ENCODE measurements at places on chromosomes 6 and 20.

- no peak for DNase-seq
Observed at GRCh38 chr20:23039136-23039875, 4.2 kb downstream of the SSTR4 start.

DNA sequence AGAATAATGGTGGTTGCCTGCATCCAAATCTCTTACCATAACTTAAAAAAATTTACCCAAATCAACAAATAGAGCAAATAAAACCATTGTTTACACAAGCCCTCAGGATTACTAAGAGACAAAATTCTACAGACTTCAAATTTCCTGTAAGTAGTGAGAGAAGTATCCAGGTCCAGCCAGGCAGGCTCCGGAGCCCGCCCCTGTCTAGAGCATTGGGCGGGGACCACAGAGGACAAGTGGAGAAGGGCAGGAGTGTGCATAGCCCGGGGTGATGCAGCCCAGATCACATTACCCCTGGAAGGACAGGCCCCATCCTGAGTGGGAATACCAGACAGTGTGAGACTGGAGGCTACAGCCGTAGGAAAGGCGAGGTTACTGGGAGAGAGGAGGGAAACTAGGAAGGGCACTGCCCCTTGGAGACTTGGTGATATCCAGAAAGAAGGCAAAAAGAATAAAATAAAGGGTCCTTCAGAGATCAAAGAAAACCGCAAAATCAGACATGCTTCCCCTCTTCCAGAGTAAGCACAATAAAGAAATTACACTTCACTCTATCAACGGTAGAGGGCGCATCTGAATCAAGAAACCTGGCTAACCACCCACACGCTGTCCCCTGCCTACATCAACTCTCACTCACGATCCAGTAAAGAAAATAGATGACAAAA, 26.6 kb downstream of the RIN2 start:
- peak; percentile 90 for DNase-seq

DNA sequence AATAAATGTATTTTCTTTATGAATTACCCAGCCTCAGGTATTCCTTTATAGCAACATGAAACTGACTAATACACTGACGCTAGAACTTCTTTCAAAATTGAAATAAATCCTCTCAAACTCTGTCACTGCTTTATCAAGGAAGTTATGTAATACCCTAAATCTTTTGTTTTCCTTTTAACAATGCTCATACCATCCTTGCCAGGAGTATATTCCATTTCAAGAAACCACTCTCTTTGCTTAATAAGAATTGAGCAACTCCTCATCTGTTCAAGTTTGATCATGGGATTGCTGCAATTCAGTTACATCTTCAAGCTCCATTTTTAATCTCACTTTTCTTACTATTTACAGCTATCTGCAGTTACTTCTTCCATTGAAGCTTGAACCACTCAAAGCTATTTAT, 707.6 kb upstream of the MARCKS start:
- no peak for DNase-seq

- DNase-seq = no peak
Observed at GRCh38 chr20:14413835-14414234, 76.4 kb upstream of the FLRT3 start.

GRCh38 chr6:85574932-85575598, 18.6 kb downstream of the SNX14 start:
- no peak for DNase-seq

DNA sequence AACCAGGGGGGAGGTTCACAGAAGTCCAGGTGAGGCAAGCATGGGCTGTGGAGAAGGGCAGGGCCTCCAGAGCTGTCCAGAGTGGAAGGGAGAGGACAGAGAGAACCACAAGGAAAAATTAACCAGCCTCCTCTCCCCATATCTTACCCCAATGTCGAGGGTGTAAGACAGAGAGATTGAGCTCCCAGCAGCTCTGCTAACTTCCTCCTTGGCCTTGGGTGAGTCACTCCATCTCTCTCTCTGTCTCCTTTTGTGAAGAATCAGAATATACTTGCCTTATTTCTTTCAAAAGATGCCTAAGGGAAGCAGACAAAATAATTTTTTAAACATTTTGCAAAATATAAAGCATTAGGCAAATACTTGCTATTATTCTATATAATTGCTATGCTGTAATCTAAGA, 58.3 kb upstream of the IYD start:
- no peak for DNase-seq

- no peak for DNase-seq
Observed at GRCh38 chr6:8468552-8469356, 33.4 kb upstream of the SLC35B3 start.

GRCh38 chr20:34078540-34078939, 33.5 kb downstream of the EIF2S2 start:
- DNase-seq = peak; percentile 61

DNA sequence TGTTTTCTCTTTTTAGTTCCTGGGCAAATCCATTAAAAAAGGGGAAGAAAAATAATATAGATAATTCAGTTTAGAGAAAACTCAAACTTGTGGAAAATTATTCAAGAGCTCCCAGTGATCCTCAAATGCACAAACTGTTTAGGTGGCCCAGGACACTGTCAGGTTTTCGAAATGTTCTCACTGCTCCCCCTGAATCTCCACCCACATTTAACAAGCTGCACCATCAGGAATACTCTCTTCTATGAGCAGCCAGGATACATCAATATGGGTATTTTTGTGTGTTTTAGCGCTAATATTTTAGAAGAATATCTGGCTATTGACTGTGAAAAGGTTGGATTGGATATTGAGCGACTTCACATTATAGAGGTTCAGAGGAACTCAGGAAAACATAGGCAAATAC, 43.9 kb downstream of the OR2B2 start:
- no peak for DNase-seq

DNA sequence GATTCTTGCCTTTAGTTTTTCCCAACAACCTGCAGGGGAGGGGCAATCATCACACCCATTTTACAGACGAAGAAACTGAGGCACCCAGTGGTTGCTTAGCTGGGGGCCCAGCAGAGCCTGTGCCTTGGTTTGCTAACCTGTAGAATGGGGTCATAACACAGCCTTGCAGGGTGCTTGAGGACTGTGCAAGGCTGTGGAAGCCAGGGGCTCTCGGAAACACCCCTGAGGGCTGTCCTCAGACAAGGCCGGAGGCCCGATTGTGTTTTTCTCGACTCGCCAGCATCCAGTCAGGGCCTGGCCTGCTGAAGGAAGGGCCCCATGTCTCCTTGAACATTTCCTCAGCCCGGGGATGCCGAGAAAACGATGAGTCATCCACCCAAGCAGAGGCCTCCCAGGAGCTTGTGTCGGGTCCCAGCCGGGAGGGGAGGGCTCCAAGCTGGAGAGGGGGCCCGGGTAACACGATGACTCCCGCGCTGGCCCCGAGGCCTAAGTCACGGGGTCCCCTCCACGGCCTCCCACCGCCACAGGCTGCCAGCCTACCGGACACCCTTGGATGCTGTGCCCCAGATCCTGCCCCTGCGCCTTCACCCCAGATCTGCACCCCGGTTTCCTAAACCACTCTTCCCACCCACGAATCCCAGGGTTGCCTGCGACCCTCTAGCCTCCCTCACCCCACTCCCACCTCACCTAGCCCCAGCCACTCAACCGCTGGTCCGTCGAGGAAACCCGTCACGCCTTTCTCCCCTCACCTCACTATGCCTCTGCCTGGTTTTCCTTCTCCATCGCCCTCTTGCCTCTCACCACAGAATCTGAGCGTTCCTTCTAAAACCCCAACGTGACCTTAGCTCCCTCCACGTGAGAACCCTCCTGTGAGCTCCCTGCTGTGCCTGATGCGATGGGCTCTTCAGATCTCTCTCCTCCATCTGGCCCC, 10.6 kb downstream of the NOL4L start:
- DNase-seq = peak; percentile 87

- DNase-seq = no peak
Observed at GRCh38 chr20:41436679-41437078, 70.1 kb upstream of the EMILIN3 start.

- no peak for DNase-seq
Observed at GRCh38 chr6:157648561-157648960, 174.5 kb upstream of the SNX9 start.

GRCh38 chr6:2850538-2851113, 9.0 kb upstream of the SERPINB1 start:
- no peak for DNase-seq

DNA sequence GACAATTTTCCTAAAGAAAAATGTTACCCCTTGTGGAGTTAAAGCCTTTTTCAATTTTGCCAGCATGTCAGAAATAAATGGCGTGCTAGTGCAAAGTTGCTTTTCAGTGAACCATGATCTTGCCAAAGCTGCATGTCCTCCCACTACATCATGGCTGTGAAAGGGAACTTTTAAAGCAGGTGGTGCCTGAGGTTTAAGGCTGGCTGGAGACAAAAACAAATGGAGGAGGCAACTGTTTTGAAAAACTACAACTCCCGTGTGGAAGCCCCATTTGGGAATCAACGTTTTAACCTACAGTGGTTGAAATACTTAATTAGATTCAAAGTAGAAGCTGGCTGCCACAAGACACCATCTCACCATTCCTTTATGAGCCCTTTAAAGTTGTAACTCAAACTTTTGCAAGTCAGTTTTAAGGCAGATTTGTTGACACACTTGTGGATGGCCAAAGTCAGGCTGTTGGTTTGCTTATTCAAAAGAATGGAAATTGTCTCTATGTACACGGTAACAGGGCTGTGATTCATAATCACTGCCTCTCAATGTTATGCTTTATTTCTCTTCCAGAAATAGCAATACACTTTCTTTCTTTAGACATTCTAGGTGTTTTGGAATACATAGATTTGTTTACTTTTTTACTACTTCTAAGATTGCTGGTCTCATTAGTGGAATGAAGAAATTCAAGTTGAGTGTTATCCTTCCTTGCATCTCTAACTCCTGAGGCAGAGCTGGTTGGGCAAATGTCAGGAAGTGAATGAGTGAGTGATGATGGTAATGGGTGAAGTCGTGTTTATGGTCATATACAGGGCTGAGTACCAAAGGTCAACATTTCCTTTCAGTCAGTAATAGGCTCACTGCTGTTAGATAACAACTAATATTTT, 196.4 kb upstream of the GMDS start:
- no peak for DNase-seq

- DNase-seq = no peak
Observed at GRCh38 chr20:10005885-10006284, 28.9 kb upstream of the ANKEF1 start.

- DNase-seq = no peak
Observed at GRCh38 chr6:54070025-54070424, 41.2 kb upstream of the MLIP start.

DNA sequence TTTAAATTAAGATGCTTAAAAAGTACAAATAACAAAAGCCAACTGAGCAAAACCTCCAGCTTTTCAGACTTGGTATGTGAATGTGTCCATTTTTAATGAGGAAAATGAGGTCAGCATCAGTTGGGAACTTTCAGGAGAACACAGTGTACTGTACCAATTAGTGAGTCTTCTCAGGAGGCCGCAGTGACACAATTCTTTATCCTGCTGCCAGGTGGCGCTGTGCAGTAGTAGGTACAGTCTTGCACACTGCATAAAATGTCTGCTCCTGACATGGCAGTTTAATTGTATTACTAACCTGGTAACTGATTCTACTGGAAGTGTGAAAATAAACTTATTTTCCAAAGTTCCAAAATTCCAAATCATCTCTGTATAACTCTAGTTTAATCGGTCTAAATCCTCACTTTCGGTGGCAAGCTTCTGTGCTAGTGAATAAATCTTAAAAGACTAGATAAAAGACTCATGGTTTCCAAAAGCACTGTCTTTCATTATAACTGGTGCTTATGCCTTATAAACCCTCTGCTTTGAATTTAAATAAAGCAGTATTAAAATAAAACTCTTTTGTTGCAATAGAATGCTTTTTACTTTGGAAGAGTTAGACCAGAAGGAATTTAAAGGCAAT, 214.8 kb upstream of the MMS22L start:
- no peak for DNase-seq

- DNase-seq = no peak
Observed at GRCh38 chr20:14644306-14645097, 307.1 kb upstream of the FLRT3 start.

- DNase-seq = no peak
Observed at GRCh38 chr6:132752255-132752654, 5.4 kb downstream of the VNN2 start.

DNA sequence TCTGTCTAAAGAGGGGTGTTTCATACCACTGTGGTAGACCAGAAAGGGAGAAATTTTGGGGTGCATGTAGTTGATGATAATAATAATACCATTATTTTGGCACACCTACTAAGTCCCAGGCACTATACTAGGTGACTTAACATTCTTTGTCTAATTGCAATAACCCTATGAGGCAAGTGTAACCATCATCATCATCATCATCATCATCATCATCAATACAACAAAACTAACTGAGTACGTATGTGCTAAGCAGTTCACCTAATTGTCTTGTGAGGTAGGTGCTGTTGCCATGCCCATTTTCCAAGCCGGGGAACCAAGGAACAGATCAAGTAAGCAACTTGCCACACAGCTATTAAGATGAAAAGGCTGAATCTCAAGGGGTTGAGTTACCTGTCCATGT, 2.6 kb upstream of the PACSIN1 start:
- no peak for DNase-seq

DNA sequence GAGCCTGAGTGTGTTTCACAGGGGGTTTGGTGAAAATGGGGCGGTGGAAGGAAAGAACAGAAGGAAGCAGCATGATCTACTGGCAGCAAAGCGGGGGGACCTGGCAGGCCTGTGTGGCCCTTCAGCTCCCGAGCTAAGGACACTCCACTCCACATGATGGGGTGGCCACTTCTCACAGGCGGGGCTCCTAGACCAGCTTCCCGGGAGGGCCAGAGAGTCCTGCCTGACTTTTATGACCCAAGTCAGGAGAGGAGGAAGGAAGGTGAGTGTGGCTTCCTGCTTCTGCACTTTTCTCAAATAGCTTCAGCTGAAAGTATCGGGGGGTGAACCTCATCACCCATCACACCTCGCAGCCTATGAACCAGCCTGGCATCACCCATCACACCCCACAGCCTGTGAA, 117.5 kb upstream of the AFDN start:
- DNase-seq = no peak

DNA sequence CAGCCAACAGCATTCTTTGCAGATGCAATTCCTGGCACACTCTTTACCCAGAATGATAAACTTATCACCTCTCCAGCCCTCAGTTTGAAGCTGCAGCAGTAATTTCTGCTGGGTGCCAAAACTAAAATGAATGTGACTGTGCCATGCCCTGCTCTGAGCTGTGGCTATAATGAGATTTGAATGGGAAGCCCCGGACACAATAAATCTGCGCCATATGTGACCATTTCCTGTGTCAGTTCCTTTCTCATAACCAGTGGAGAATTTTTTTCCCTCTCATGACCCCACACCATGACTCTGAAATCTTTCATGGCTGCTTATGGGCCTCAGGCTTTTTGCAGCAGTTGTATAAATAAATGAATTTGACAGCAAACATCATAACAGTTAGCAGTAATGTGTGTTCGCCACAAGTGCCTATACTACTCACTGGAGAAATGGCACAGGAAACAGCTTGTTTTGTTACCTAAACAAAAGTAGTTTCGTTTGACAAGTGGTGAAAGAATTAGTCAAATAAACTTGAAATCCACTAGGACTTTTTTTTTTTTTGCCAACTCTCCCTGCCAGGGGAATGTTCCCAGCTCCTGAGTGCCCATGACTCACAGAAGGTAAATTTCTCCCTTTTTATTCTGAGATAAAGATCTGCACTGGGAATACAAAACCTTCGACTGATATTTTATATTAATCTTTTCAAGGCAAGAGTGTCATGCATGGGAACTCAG, 408.4 kb downstream of the PKHD1 start:
- DNase-seq = no peak
